Amygdala (tissue), 56 donors: ENCODE measurements at places on chromosomes 11 and 22.

DNA sequence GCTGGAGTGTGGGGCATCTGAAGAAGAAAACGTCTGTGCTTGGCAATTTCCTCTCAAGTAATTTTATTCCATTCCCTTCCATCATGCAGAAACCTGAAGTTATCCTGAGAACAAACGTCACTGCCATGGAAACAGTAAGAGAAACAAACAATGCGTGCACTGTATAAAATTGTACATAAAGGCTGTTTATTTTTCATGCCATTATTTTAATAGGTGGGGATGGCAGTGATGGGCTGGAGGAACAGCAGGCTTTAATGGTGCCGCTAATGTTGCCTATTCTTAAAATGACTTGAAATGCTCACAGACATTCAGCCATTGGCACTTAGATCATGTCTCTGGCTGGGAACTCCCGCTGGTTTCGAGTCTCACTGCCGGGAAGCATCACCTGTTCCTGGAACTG lies 7.5 kb upstream of the SEZ6L start:
- DNase-seq: no peak

DNA sequence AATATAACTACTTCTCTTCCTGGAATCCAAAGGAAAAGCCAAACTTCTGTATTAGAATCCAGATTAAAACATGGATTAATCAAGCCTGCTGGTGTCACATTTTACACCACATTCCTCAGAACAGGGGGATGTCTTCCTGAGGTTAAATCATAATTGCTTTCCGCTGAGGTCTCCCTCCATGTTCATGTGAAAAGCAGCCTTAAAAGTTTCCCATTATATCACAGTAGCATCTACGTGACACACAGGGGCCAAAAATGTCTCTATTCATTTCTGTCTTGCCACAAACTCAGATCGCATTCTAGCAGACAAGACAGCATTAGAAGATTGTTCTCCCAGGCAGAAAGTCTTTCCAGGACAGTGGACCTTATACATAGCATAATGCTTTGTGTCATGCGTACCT lies 788.7 kb downstream of the OPCML start:
- DNase-seq: no peak

DNA sequence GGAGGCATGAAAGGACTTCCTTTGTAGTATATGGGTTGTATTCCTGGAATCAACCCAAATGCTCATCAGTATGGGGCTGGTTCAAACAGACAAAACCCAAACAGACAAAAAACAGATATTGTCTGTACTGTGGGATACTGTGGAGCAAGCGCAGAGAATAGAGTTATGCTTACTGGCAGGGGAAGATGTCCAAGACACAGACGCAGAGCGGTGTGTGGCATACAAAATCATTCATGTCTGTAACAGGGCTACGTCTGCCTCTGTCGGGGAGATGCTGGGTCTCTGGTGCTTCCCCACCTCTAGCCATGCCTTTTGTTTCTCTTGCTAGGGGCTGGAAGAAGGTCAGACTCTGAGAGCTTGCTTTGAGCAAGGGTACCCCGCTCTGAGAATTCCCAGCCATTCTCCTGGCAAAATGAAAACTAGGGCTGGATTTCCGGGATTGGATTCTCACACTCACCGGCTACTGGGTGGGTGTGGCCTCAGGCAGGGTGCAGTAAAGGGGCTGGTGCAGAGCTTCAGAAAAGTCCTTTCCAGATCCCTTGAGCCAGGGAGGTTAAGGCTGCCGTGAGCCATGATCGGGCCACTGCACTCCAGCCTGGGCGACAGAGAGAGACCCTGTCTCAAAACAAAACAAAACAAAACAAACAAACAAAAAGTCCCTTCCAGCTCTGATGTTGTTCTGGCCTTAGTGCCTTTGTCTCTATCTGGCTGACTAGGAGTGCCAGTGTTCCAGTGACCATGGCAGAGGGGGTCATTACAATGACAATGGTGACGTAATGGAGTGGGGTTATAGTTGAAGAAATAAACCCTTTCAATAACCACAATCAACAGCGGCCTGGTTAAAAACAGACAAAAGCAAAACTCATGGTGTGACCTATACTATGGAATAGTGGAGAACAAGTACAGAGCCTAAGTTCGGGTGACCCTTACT lies 2.9 kb upstream of the ABCC8 start:
- DNase-seq: no peak

GRCh38 chr11:82733444-82734119 lies at the start of gene FAM181B:
Gene FAM181B, minus strand, starts transcription at chr11:82733864. Its CDS starts 135 bp downstream, at chr11:82733729.
- peak; percentile 36 for DNase-seq

- DNase-seq: no peak
Measured at GRCh38 chr11:64316672-64317324, 561 bp downstream of the TRMT112 start.

DNA sequence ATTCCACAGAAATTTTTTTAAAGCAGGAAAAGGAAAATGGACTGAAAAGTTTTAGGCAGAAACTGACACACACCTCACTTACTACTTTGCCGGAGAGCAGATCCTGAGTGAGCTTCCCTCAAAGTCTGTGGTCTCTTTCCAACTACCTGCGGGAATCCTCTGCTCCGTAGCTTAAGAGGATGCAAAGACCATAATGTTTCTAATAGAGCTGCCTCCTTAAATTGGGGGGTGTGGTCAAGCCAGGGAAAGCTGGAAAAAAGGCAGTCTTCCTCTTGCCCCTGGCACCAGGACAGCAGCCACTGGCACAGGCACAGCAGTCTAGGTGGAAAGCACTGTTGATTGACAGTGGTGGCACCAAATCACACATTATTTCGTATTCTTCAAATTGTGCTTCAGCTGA lies at the start of gene ETS1:
Gene ETS1, minus strand, starts transcription at position 144 of the 400 bp plus-strand sequence. CDS start 14,428 bp downstream, outside the sequence.
- no peak for DNase-seq

DNA sequence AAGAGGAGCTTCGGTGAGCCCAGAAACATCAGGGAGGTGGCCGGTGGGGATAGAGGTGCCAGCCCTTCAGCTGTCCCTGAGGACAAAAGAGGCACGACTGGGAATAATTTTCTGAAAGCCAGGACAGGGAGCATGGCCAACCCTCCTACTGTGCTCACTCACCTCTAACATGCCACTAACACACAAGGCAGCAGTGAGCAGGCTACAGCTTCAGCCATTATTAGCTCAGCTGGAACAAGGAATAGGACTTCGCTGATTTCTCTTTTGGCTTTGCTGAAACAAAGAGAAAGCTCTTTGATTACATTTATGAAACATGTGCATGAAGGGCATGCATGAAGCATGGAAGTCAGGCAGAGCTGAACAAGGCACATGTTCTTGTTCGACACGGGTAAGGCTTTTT lies 12.1 kb upstream of the OR10A5 start:
- no peak for DNase-seq

DNA sequence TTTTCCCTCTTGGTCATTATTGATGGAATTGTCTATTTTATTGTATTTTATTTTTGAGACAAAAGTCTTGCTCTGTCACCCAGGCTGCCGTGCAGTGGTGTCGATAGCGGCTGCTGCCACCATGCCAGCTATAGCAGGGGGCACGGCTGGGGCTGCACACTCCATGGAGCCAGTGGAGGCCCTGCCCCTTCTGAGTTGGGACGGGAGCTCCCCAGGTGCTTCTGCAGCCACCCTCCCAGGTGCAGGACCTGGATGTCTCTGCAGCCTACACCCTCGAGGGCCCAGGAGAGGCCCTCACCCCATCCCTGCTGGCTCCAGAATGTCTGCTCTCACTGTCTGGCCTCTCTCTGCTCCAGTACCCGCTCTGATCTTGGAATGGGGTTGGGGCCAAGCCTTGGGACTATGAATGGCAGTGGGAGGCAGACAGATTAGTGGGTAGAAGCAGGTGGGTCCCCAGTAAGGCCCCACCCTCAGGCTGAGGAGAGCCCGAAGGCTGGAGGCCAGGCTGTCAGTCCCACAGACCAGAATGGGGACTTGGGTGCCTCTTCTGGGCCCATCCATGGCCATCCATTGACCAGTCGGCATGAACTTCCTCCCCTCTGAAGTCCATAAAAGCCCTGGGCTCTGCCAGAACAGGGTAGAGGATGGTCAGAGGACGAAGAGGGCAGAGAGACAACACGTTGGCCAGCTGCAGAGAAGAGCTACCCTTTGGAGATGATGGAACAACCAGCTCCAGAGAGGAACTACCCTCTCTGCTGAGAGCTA lies 49.6 kb upstream of the ATXN10 start:
- DNase-seq: no peak

DNA sequence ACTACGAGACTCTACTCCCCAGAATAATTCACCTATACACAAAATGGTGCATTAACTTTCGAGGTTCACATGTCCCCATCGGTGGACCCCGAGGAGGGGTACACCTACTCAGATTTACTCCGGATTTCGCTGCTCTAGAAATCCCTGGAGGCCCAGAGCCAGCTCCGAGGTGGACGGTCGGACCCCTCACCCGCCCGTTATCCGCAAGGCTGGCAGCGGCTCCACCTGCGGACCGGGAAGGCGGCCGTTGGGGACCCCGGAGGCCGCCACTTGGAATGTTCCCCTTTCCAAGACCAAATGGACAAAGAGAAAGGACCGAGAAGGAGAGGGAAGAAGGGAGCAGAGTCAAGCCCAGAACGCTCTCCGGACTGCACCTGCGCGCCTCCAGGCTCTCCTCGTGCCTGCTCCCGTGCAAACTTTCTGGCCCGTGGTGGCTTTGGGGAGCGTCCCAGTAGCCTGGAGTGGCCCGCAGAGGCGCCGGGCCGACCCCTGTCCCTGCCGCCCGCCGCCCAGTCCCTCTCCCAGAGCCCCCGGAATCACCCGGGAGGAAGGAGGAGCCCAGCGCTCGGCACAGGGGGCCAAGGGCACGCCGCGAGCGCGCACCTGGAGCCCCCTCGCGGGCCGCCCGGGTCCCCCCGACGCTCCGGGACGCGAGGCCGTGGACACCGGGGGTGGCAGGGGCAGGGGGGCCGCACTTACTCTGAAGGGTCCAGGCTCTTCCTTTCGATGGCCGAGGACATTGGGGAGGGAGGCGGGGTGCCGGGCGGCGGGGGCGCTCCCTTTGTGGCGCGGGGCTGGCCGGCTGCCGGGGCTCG lies 23.0 kb downstream of the LMO2 start:
- no peak for DNase-seq

DNA sequence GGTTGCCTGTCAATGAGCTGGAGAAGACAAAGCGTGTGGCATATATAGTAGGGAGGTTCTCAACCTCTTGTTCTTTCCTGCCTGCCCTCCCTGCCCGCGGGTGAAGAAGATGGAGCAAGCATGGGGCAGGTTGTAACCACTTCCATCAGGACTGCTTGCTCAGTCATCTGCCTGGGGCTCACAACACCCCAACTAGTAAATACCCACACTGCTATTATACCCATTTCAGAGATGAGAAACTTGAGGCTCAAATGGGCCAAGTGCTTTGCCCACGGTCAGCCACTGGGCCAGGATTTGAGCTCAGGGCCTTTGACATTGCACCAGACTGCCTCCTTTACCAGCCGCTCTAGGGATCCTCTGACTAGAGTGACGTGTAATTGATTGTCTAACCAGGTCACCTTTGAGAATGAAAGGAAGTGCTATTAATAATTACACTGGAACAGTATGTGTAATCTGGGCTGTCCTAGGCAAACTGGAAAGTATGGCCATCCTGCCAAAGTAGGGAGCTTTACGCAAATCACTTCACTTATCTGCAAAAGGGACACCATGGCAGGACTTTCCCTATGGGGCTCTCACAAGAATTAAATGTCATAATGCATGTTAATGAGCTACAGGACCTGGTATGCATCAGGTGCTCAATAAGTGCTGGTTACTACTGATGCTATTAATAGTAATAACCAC lies 2.8 kb upstream of the CDC42EP1 start:
- no peak for DNase-seq

GRCh38 chr11:70210530-70210929 lies 7.4 kb downstream of the FADD start:
- no peak for DNase-seq

GRCh38 chr11:76208438-76209374 lies 2.4 kb upstream of the WNT11 start:
- DNase-seq: peak; percentile 45

DNA sequence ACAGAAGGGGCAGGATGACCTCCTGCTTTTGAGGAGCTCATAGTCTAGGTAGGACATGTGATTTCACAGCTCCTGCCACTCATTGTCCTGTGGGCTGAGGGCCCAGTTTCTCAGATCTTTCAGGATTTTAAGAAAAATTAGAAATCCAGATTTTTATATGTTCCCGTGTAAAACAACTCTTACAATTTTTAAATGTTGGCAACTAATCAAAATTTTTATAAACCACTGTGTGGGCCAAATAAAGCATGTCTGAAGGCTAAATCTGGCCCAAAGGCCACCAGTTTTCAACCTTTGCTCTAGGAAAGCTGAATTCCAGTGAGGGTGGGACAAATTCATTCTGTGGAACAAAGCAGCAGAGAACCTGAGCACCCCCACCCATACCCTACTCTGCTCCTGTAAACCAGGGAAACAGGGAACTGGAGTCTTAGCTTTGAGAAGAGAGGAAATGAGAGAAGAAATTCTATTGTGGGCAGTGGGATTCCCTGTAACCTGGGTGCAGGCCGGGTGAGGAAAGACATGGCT lies 20.6 kb downstream of the LRRC32 start:
- DNase-seq: no peak

GRCh38 chr22:50477923-50478322 lies 3.1 kb upstream of the SBF1 start:
- no peak for DNase-seq

DNA sequence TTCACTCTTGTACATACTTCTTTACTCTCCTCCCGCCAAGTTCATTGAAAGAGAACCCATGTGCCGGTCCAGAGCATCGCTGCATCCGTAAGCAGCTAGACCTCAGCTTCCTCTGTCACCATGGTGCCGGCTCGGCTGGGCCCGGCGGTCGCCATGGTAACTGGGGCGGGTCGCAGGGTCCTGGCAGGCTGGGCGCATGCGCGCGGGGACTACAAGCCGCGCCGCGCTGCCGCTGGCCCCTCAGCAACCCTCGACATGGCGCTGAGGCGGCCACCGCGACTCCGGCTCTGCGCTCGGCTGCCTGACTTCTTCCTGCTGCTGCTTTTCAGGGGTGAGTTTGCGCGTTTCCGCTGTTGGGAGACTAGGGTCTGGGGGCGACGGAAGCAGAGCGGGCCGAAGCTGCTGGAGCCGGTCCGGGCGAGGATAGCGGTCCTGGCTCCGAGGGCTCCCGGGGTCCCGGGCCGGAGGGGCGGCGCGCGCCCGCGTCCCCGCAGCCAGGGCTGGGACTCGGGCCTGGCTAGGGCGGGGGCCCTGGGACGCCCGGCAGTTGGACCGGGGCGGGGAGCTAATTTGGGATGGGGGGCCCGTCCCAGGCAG lies at the start of gene JAM3:
Gene JAM3, plus strand, starts transcription at position 244 of the 597 bp plus-strand sequence. Its CDS starts 12 bp downstream, at position 256.
- DNase-seq: peak; percentile 91

GRCh38 chr22:24728790-24729637 lies 45.5 kb downstream of the PIWIL3 start:
- DNase-seq: peak; percentile 5

- DNase-seq: peak; percentile 20
Measured at GRCh38 chr11:78100676-78101472, 21.2 kb upstream of the NDUFC2 start.

GRCh38 chr11:111123463-111124398 lies 121.8 kb upstream of the POU2AF2 start:
- no peak for DNase-seq

- DNase-seq: no peak
Measured at GRCh38 chr22:25698978-25699377, 43.0 kb upstream of the MYO18B start.
